ENCODE measurements at places on chromosomes 11 and 22.

- DNase-seq, result no peak
Measured at GRCh38 chr11:101348786-101349185, 219.2 kb upstream of the PGR start.

- DNase-seq, result no peak
Measured at GRCh38 chr11:16935518-16936302, 78.5 kb downstream of the PLEKHA7 start.

- DNase-seq, result no peak
Measured at GRCh38 chr11:128484172-128484571, 103.2 kb downstream of the ETS1 start.

DNA sequence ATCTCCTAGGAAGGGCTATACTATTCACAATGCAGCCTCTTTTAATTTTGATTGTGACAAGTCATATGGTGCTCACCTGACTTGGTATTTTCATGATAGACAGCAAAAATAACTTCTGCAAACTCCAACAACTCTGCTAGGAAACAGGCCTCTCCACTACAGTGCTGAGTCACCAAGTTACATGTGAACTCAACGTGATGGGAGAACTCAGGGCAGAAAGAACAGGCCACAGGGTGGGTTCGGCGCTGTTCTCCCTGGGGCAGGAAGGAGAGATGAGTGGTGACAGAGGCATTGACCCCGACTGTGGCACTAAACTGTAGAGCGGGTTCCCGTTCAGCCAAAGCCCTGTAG lies 76.6 kb upstream of the UCP3 start:
- DNase-seq, result no peak

DNA sequence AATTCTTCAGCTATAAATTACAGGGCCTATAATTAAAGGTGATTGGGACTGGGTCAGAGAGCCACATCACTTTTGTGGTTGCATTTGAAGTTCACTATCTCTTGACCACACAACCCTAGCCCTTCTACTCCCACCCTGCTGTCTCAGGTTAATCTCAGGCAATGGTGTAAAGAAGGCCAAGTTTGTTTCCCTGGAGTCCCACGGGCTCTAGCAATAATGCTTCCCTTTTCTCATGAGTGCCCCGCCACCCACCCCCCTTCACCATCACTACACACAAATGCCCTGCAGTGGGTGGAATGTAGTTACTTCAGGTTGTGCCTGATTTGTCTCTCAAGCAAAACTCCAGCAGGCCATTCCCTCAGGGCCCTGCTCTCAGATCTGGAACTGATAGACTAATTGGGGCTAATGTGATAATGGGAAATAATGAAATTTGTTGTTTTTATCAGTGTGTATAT lies 1.8 kb upstream of the EHF start:
- DNase-seq, result no peak

DNA sequence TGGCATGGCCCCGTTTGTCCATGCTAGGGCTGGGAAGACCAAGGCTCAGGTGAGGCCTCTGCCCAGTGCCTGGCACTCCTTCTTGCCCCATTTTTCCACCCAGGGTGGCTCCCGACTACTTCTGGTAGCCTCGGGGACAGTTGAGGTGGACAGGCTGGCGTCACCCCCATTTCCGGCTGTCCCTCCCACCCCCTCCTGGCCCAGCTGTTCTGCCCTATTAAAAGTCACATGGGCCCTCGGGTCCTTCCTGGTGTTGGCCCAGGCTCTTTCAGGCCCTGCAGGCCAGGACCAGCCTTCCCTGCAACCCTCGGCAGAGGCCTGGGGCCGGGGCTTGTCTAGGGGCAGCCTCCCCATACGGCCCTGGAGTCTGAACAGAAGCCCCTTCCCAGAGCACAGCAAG lies 9.5 kb downstream of the CD81 start:
- DNase-seq, result no peak

DNA sequence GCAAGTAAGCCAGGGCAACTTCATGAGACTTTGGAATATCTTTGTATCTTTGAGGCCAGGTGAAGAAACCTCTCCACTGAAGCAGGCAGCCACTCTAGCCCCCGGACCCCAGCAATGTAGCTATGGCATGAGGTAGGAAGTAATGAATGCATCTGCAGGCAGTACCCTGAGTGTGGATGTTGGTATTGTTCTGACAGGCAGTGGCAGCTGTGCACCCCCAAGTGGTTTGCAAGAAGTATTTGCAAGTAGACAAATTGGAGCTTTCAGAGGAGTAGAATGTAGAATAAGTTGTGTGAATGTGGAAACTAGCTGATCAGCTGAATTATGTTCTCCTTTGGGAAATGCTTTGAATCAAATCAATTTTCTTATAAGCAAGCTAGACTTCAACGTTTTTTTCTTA lies 194.4 kb upstream of the PGR start:
- no peak for DNase-seq

DNA sequence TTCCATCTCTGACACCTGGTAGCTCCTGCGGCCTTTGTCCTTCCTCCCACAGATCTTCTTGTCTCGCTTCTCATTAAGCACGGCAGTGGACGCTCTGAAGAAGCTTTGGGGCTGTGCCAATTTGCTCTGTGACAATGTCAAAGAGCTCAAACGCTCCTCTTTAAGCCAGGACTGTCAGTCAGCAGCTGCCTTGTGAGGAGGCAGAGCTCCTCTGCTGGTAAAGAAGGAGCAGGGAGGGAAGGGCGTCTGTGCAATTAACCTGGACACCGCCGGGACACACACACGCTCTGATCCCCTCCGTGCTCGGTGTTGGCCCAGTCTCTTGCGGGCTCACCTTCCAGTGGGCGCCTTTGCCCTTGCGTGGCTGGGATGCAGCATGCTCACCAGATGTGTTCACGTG lies 373.9 kb downstream of the BRD1 start:
- no peak for DNase-seq

DNA sequence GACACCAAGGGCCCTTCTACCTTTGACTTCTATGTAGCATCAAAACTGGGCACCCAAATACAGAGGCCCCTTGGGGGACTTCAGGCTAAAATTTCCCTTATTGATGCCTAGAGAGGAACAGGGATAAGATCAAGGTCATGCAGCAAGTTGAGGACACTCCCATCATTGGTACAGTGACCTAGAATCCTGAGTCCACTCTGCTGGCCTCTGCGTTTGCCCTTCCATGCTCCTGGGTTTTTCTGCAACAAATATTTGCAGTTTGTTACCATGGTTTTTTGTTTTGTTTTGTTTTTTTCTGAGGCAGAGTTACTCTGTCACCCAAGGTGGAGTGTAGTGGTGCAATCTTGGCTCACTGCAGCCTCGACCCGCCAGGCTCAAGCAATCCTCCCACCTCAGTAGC lies 64.2 kb downstream of the THAP12 start:
- no peak for DNase-seq

DNA sequence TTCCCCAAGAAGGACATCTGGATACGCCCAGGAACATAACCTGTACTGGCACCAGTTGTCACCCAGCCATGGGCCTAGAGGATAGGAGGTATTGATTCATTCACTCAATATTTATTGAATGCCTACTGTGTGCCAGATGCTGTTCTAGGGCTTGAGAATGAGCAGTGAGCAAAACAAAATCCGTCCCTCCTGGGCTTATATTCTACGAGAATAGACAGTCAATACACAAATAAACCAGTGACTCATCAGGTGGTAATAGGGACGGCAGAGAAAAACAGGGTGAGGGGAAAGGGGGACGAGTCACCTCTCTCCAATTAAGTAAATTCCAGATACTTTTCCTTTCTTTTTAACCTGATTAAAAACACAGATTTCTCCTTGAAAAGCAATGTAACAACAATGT lies 103.5 kb downstream of the MICAL2 start:
- no peak for DNase-seq

DNA sequence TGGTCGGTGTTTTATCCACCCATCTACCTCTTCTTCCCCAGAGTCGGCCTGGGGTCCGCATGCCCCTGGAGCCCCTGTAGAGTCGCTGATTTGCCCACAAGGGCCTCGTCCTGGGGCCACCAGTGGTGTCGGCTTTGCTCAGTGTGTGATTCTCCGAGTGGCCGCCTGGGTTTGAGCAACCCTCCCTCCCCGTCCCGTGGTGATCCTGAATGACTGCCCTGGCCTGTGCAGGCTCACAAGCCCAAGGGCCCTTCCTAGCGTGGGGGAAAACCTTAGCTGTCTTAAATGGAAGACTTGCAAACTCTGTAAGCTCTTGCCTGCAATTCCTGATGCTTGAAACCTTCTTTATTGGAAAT lies 128.3 kb downstream of the OSBP2 start:
- DNase-seq, result no peak

DNA sequence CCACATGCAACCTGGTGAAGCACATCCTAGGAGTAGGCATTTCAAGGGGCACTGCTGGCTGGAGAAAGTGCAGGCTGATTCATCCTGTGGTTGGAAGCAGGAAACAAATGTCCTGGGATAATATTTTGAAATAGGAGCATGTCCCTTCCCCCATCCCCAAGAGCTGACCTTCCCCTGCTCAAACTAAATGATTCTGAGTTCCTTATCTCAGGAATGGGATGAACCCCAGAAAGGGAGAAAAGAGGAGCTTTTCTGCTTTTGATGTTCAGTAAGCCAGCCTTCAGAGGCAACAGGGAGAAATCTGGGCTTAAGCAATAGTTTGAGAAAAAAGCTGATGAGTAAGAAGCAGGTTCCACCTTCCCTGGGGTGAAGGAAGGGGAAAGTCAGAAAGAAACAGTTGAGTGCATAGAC lies 19.5 kb upstream of the SPON1 start:
- DNase-seq, result no peak

GRCh38 chr11:130449310-130449990 lies 1.0 kb downstream of the ADAMTS15 start:
- DNase-seq, result no peak

GRCh38 chr11:932435-932834 lies 6.8 kb downstream of the AP2A2 start:
- DNase-seq, result no peak

GRCh38 chr22:29330753-29331152 lies 15.3 kb upstream of the RASL10A start:
- DNase-seq, result no peak

DNA sequence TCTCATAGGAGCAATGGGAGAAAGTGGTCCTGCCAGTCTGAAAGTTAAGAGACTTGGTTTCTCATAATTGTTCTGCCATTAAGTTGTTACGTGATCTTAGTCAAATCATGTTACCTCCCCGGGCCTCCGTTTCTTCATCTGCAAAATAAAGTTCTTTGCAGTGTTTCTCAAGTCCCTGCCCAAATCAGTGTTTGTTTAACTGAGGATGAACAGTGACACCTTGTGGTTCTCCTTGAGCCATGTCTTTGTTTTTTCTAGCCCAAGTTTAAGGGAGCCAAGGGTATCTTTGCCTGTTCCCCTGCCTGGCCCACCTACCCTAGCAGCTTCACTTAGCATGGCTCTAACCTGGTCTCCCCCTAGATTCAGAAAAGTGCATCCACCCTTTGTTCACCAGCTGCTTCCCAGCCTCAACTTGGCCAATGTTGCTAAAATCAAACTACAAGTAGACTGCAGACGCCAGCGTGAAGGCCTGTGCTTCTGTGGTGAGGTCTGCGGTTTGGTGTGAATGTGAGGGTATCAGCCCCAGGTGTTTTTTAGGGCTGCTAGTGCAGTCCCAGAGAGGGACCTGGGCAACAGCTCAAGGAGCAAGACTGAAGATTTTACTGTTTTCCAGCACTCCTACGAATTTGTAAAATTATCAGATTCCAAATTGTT lies 35.5 kb downstream of the FZD4 start:
- no peak for DNase-seq

DNA sequence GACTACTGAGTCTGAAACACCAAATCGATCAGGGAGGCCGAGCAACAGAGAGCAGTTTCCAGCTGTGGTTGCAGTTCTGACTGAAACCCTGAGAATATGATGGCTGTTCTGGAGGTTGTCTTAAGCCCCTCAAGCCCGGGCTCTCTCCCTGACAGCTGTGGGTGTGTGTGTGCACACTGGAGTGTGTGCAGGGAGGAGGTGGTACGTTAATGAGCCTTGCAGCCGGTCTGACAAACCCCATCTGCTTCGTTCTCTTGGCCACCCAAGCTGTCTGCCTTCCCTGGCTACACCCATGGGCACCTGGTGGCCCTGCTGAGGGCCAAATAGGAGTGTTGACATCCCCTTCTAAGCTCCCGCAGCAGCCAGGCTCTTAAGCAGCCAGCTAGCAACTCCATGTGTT lies 189.8 kb downstream of the KIRREL3 start:
- no peak for DNase-seq

- DNase-seq, result no peak
Measured at GRCh38 chr22:30305519-30305905, 16.2 kb upstream of the CASTOR1 start.

DNA sequence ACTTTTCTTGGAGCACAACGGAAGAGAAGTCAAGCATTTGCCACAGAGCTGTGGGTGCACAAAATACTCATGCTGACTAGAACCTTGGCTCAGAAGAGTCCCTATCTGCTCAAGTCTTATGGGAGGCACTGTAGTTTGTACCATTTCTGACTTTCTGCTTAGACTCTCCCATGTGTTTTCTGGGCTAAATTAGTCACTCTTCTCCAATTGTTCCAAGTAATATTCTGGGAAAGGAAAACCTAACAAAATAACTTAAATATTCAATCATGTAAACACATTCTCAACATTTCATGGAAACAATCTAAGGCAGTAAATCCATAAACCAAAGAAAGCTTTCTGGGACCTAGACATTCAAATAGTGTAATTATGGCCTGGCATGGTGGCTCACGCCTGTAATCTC lies 220.7 kb downstream of the SWAP70 start:
- no peak for DNase-seq

GRCh38 chr11:120945042-120945441 lies 78.9 kb upstream of the TBCEL start:
- no peak for DNase-seq

GRCh38 chr11:37527545-37527944 lies 929.5 kb upstream of the RAG2 start:
- no peak for DNase-seq

- DNase-seq, result no peak
Measured at GRCh38 chr11:86719781-86720463, 47.5 kb upstream of the ME3 start.

DNA sequence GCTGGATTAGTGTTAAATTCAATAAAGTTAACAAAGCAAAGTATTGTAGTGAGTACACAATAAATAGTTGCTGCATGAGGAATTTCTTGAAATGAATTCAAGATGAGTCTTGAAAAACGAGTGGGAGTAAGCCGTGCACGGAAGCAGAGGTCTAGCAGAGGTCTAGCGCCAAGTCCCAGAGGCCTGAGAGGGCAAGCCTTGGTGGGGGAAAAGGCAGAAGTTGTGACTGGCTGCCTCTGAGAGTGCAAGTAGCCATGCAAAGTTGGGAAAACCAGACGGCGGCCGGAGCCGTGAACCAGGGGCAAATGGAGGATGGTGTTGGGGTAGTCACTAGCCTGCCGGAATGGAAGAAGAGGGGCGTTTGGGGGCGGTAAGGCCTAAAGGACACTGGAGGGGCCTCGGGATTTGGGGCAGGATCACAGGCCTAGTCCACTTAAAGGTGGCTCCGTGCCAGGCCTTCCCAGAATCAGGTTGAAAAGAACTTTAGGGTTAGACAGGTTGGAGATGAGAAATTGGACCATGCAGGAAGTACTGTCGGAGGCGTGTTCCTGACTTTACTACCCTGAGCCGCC lies 379 bp upstream of the SLC3A2 start:
- DNase-seq, result no peak

All from stimulated activated CD8-positive, alpha-beta memory T cell treated with anti-CD3 and anti-CD28 coated beads, Interleukin-2, amount 100 ng/mL, for 1 hour (primary cell).